Kidney capillary endothelial cell (primary cell): ENCODE measurements at places on chromosomes 3 and 15.

GRCh38 chr3:188667926-188668325, 503.8 kb upstream of the TPRG1 start:
- DNase-seq = no peak

DNA sequence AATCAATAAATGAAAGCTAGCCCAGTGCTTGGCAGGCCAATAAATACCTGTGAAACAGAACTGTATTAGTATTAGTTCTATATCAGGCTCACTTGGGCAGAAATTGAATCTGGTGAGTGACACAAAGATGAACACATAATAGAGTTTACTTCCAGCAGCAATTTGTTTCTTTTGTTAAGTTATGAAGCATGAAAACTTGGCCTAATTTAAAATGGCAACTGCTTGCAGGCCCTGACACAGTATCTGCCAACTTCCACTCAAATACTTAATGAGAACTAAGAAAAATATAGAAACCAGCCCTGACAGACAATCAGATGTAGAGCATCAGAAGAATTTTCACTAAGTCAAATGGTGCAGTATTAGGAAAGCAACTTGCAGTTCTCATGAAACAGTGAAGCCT, 37.6 kb upstream of the LRIG1 start:
- DNase-seq = no peak

GRCh38 chr3:160413613-160414248, 14.3 kb downstream of the SMC4 start:
- peak; percentile 75 for DNase-seq

DNA sequence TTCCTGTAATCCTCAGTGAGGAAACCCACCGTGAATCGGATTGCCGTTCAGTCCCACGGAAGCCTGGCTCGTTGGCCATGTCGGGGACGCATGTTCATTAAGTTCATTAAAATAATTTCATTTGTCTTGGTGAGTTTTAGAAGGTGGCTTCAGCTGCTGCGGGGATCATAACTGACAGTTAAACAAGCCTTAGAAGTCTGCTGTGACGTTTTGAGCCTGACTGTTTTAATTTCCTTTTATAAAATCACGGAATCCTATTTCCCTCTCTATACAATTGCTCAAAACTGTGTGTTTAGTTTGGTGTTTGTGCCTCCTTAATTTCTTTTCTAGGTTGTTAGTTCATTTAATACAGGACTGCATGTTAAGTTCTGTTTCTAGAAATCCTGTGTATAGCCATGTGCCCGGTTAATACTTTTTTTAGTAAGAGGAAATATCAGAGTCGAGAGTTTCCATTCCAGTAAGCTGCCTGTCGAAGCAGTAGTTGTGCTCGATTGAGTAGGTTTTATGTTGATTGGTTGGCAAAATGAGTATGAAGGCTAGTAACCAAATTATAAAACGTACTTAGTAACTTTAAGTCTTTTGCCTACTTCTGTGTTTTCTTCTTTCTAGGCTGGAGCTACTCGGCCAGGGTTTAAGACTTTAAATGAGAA, 705 bp downstream of the NIPA2 start:
- DNase-seq = no peak

- no peak for DNase-seq
These were observed 18.9 kb downstream of the HOMER2 start for GRCh38 chr15:82933576-82933975.

DNA sequence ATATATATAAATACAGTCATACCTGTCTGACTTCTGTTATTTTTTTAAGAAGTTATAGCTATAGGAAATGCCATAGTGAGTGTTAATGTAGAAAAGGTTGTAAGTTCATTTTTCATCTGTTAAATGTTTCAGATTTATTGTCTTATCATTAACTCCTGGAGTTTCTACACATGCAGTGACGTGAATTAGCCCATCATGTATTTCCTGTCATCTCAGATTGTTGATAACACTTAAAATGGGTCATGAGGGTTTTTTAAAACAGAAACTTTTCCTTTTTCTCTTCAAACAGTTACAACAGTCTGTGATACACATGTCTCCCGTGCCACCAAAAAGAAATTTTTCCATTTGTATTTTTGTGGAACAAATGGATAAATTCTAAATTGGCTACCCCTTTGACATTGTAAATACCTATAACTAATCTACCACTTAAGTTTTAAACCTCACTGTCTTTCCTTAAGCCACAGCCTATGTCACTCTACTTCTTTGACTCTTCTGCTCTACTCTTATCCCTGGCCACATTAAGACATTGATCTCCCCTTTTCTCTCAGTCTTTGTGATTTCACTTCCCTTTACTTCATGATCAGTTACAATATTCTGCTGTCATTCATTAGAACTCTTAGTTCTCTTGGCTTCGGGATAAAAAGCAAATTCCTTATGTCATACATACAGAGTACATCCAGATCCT, 89.1 kb downstream of the NEO1 start:
- DNase-seq = no peak

- DNase-seq = no peak
These were observed 26.2 kb downstream of the PIK3CA start for GRCh38 chr3:179174316-179174715.

- DNase-seq = no peak
These were observed 244.3 kb downstream of the NTRK3 start for GRCh38 chr15:88012233-88012632.

DNA sequence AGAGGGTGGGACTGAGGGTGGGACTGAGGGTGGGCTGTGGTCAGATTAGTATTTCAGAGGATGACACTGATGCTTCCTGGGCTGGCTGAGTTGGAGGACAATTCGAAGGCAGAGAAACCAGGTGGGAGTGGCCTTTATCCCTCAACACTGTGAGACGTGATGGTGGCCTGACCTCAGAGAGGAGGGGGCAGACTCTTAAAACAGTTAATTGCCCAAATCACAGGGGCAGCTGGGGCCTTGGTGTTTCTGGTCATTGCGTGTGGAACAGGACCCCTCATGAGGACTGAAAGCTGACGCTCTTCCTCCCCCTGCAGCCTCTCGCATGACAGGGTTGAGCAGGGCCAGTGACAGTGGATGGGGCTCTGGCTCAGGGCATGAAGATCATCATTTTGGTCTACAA, 18.7 kb downstream of the DNASE1L3 start:
- no peak for DNase-seq

GRCh38 chr15:29046977-29047376, 161.2 kb downstream of the APBA2 start:
- no peak for DNase-seq

- no peak for DNase-seq
These were observed 233.2 kb upstream of the TPM1 start for GRCh38 chr15:62809115-62809967.

GRCh38 chr15:71713191-71713809, 97.1 kb upstream of the NR2E3 start:
- DNase-seq = no peak

DNA sequence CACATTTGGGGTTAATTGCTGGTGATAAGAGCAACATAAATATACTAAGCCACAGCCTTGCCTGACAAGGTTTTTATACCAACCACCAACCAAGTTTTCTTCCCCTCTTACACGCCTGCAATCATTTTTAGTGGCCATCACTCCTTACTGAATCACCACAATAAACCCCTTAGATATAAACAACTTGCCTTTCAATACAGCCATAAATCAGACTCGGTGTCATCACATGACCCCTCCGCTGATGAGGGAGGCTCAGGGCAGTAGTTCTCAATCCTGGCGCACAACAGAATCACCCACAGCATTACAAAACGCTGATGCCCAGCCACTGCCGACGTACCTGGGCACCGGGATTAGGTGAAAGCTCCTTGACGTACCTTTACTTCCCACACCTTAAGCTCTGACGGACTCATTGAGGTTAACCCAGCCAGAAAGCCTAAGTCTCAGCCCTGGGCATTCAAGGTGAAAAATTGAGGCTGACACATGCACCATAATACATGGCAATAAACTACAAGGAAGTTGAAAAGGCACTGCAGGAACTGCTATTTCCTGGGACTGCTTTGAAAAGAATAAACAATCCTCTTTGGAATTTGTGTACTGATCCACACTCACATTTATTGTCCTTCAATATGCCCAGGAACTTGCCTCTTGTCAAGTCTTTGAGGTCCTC, 17.1 kb downstream of the ADCY5 start:
- no peak for DNase-seq

DNA sequence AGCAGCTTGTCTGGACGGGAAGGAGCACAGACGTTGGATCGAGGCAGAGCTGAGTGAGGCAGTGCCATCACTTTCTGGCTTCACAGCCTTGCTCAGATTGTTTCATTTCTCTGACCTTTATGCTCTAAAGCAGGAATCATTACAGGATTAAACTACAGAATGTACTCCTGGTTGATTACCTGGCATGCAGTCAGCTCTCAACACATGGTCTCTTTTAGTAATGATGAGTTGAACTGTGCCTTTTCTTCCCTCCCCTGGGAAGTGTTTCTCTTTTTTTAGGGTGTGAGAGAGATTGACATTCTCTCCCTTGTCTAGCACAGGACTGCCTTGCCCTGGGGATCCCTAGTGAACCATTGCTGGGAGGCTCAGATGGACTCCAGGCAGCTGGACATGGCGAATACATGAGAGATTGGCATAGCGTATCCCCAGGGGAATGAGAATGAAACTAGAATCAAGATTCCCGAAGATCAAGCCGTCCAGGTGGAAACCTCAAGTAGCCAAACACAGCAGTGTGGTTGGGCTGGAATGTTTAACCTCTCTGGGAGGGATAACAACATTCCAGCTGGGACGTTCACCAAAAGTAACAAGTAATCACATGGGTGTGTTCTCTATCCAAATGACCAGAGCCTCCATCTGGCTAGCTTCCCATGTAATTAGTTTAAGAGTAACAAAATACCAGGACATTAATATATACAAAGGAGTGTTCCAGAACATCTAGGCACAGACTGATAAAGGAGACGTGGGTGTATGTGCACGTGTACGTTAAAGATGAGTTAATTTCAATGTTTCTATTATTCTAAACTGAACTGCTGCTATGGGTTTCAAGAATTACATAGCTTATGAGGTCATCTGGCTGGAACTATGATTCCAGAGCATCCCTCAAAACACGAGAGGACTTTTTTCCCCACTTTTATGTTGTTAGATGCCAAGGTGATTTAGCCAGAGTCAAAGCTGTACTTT, 118.6 kb upstream of the NR2E3 start:
- no peak for DNase-seq

- peak; percentile 58 for DNase-seq
These were observed 66.9 kb downstream of the KCNAB1 start for GRCh38 chr3:156187146-156187769.

DNA sequence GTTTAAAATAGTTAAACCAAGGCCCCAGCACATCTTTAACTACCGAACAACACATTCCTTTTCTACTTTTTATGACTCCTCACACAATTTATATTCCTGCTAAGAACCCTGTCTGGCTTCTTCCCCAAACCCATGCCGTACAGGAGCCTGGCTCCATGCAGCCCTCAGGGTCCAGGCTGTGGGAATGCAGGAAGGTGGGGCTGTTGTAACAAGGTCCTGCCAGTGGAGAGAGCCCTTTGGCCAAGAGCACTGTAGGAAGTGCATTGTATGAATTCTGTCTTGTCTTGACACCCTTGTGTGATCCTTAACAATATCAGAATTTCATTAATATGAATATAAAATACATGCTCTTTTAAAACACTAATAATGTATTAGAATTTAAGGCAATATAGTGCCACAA, 563.8 kb downstream of the TBL1XR1 start:
- no peak for DNase-seq

- DNase-seq = no peak
These were observed 655.8 kb downstream of the AGBL1 start for GRCh38 chr15:86735247-86736040.

GRCh38 chr3:104578558-104578957, 788.2 kb upstream of the ALCAM start:
- DNase-seq = no peak

DNA sequence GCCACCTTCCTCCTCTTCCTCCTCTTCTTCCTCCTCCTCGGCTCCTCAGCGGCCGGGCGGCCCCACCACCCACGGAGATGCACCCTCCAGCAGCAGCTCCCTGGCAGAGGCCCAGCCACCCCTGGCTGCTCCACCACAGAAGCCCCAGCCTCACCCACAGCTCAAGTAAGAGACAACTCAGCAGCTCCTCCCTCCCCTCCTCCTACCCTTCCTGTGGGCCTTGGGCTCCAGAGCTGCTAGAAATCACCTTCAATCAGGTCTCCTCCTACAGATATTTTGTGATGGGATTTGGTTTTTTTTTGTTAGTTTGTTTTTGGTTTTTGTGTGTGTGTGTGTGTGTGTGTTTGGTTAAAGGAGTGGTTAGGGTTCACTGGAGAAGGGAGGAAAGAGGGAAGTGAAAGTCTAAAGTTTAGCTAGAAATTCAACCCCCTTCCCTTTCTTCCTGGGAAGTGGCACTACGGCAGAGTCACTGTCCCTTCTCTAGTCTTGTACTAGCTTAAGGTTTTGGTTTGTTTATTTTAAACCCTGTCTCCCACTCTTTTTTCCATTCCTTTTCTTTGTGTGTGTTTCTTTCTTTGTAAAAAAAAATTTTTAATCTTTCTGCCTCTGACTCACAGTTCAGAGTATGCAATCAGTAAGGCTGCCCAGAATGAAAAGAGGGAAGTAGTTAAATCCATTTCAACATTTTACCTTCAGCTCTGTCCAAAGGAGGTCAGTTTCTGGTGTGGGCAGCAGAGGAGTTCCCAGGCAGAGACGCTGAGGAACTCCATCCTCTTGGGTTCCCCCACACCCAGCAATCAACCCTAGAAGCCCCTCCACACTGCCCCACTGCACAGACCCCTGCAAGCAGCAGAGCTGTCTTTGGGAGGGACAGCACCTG, 29.0 kb upstream of the TIMP4 start:
- no peak for DNase-seq

DNA sequence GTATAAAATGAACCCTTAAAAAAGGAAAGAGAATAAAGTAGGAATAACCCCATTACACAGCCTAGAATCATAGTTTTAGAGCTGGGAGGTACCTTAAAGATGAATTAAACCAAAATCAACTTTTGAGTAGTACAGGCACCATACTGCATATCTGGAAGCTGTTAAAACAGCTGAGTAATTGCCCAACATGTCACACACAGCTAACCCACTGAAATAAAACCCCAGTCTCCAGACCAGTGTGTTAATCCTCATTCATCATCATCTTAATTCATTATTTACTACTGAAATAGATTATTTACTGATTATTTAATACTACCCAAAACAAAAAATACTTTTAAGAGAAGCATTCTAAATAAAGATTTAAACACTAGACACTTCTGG, 52.8 kb downstream of the GPR160 start:
- no peak for DNase-seq

DNA sequence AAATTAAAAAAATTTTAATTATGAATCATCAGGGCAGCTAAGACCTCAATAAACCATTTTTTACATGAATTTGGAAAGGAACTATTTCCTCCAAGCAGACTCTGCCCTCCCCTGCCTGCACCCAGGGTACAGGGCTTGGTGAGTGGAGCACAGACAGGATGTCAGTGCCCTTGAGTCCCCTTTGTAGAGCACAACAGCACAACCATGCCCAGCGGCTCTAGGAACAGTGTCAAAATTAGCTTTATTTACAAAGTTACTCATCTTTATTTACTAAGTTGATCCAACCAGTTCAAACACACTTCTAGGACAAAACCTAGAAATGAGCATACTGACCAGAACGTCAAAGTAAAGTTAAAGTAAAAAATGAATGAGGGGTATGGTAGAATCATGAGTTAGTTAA, 90.6 kb upstream of the TSC22D2 start:
- no peak for DNase-seq

GRCh38 chr3:14866627-14867026, 47.9 kb downstream of the FGD5 start:
- DNase-seq = no peak

GRCh38 chr3:25143356-25144025, 284.6 kb upstream of the RARB start:
- DNase-seq = no peak
